Activated T-helper 1 cell treated with anti-CD3 and anti-CD28 coated beads, Interleukin-2, amount 50 U/mL, for 16 hours (primary cell): ENCODE measurements at places on chromosomes 1 and 21.

GRCh38 chr21:42861311-42861847 lies 18.0 kb downstream of the WDR4 start:
- no peak for DNase-seq

- DNase-seq = no peak
Observed at GRCh38 chr1:218462116-218462515, 117.0 kb downstream of the TGFB2 start.

DNA sequence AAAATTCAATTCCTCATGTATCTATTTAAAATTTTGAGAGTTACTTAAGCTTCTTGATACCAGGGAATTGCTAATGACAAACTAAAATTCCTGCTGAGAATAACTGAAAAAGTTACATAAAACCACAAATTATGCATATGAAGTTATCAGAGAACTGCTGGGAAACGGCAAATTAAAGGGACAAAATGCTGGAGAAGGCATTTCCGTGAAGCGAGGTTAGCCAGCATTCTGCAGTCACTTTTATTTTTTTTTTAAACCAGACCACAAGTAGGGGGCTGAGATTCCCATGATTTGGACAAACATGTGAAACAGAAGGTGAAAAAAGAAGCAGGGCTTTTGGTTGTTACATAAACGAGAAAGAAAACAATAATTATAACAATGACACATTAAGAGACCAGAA lies 737.6 kb upstream of the CHRM3 start:
- no peak for DNase-seq

DNA sequence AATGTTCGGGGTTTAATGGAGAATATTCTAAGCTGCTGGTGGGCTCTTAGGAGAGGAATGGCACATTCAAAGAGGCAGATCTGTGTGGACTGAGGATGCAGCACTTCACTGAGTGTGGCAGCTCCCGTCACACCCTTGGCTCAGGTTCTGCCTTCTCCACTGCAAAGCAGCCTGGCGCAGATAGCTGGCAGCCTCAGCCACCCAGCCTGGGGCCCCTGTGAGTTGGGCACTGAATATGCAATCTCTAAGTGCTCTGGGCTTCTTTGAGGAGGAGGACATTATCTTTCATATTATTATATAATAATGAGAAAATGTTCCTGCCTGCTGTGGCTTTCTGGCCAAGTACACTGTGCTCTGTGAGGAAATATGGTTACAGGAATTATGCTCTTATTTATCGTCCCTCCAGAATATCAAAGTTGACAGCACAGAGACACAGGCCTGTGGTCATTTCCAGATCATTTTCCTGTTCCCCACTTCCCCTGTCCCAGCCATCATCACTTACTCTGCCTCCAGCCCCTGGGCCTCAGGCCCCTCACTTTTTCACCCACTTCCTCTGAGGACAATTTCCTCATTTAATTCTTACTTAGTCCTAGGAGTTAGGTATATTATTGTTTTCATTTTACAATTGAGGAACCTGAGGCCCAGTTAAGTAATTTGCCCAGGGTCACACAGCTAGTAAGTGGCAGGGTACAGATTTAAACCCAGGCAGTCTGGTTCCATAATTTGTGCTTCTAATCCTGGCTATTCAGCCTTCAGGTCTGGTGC lies 53.6 kb downstream of the MAB21L3 start:
- DNase-seq = no peak

GRCh38 chr1:76868916-76869315 lies 1.6 kb downstream of the ST6GALNAC5 start:
- DNase-seq = no peak

DNA sequence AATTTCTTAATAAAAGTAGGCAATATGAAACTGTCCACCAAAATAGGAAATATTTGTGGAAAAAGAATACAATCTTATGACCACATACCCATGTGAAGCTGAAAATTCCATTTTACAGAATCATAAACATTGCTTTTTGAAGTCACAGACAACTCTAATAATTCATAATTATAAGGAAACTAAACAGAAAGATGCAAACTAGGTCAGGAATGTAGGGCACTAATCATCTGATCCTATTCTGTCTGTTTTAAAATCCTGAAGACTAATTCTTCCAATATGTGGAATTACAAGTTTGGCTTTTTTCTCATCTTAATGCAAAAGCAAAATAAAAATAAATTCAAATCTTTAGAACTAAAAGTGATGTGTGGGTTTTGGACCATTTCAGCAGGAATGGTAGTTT lies 528.6 kb downstream of the LTN1 start:
- DNase-seq = no peak

DNA sequence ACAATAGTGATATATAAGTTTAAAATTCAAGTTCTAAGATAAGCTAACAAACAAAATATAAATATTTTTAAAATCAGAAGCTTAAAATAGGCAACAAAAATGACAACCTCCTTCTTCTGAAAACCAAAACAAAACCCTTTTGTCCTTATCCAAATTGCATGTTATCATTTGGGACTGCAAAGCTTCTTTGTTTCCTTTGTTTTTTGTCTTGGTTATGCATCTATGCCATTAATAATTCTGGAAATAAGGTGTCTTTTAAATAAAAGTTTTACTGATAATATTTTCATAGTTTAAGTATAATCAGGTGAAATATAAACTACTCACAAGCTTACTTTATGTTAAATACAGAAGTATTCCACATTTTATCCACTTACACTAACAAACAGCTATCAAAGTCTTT lies 20.5 kb downstream of the ADSS2 start:
- DNase-seq = no peak

DNA sequence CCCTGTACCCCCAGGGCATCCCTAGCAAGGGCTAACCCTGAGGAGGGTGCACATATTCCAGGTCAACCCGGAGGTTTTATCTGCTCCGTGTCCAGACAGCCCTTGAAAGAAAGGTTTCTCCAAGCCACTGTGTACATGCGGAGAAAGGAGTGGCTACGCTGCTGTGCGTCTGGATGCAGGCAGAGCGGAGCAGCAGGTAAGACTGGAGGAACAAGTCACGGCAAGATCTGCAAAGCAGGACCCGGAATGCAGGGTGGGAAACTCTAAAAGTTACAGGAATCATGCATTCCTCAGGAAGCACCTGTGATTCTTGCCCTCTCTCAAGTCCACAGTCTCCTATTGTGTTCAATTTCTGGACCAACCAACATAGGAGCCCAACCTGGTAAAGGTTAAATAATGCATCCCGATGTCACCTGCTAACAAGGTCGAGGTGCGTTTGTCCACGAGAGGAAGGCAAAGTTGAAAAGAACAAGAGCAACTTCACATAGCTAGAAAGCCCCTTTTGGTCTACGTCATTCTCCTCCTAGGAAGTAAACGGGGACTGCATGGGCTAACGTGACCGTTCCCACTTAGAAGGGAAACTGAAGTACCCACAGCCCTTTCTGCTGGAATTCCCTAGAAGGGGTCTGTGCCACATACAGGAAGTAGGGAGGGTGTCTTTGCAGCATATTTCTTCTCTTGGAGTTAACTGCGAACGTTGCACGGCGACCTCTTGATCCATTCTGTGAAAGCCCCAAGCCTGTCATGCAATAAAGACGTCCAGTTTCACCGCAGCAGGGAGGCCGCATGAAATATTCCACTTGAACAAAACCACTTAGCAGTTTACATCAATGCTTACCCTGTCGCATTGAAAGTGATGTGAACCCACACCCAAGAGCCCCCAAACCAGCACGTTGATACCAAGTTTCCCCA lies 5.8 kb downstream of the TIAM1 start:
- no peak for DNase-seq

GRCh38 chr1:95139039-95139438 lies 21.9 kb downstream of the TLCD4 start:
- no peak for DNase-seq

GRCh38 chr1:101193733-101194169 lies 43.1 kb upstream of the S1PR1 start:
- DNase-seq = no peak

DNA sequence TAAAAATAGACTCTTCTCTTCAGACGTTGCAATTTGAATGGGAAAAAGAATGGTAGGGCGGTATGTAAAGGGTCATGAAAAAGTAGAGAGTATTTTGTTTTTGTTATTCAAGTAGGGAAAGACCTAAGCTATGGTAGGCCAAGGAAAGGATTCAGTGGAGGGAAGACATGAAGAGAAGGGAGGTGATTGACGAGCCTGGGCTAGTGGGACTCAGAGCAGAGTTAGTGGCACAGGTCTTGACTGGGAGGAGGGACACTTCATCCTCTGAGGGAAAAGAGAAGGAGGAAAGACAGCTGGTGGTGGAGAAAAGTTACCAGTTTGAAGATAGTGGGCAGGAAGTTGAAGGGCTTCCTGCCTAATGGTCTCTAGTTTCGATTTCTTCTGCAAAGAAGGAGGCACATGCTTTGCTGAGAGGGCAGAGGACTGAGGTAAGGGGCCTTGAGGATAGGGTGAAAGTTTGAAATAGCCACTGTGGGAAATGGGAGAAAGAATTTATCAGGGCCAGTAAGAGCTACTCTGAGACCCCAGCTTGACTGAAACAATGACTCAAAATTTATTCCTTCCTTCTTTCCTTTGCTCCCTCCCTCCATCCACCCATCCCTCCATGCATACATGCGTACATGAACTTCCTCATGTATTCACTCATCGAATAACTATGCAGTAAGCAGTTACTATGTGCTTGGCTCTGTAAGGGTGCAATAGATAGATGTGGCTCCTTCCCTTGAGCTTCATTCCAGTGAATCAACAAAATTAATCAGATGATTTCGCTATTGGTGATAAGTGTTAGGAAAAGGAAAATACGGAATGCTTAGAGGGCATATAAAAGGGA lies 4.2 kb downstream of the CD48 start:
- DNase-seq = no peak
